Hematopoietic multipotent progenitor cell treated with erythropoietin and hydrocortisone succinate and interleukin-3 and kit ligand, for 6 days (in vitro differentiated cells): ENCODE measurements at places on chromosomes 7 and 10.

DNA sequence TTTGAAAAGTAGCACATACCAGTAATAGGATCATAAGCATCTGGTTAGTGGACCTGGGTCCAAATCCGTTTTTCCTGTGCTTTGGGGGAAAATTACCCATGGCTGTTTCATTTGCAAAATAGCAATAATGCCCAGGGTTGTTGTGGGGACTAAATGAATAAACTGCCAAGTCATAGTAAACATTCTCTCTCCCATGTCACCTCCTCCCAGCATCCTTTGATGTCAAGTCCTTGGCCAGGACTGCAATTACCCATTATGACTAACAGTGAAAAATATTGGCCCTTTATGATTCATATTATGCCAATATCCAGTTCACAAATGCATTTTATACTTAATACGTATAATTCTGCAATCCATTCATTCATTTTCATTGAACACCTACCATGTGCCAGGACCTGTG, 23.0 kb downstream of the TOMM7 start:
- DNase-seq, result no peak

- DNase-seq, result peak; percentile 85
These were observed 23.6 kb downstream of the ZMIZ1 start for GRCh38 chr10:79092292-79092896.

- no peak for DNase-seq
These were observed 65.3 kb downstream of the TFEC start for GRCh38 chr7:115965236-115965635.

DNA sequence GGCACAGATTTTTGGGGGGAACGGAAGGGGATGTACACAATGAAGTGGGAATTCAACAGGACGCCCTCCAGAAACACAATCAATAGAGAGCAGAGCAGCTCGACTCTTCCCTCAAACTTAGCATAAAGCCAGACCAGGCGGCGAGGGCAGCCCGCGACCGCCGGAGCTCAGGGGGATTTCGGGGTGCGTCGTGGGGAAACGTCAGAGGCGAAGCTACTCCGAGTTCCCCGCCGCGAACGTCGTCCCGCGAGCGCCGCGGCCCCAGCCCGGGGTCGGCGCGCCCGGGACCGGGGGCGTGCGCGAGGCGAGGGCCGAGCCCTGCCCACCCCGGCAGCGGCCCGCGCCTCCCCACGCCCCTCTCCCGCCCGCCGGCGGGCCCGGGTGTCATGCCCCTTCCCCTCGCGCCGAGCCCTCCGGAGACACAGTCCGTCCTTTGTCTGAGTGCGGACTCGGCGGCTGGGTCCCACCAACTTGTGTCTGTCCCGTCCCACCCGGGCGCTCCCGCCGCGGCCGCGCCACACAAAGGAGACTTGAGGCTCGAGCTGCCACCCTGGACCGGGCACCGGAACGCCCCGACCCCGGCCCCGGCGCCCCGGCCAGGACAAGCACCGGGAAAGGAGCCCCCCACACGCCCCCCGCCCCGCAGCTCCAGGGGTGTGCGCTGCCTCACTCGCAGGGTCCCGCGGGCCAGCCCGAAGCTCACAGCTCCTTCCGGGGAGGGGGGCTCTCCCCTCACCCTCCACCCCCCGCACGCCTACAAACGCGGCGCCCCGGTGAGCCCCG, 634 bp downstream of the EZH2 start:
- DNase-seq, result peak; percentile 45

DNA sequence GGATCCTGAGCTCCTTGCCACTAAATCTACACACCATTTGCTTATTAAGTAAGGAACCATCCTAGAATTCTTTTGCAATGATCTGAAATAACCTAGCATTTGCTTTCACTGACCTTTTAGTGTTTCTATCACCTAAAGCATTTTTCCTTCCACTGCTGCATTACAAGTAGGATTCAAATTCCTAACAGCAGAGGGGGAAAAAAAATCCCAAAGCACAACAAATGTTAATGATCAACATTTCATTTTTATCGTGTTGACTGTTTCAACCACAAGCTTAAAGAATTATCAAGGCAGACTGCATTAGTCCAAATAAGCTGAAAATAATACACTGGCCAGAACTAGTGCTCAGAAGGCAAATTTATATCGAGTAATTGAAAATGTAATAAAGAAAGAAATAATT, 174.7 kb upstream of the TCF7L2 start:
- DNase-seq, result no peak

- DNase-seq, result no peak
These were observed 8.6 kb downstream of the KIFBP start for GRCh38 chr10:68997211-68997610.

GRCh38 chr10:29555091-29555745, 79.6 kb downstream of the SVIL start:
- DNase-seq, result peak; percentile 11

DNA sequence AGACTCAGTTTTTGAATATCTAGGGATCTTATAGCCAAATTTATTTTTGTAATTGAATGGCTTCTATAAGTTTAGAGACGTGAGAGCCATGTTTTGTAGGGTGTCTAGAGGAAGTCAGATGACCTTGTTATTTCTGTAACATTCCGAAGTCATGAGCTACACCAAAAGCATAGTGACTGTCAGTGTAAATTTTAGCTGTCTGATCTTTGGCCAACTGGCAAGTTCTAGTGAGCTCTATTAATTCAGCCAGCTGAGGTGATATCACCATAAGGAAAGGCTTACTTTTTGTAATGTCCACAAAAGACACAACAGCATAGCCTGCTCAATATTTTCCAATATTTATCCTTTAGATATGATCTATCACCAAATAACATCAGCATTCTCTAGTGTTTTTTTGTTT, 9.9 kb upstream of the NT5C3A start:
- no peak for DNase-seq

DNA sequence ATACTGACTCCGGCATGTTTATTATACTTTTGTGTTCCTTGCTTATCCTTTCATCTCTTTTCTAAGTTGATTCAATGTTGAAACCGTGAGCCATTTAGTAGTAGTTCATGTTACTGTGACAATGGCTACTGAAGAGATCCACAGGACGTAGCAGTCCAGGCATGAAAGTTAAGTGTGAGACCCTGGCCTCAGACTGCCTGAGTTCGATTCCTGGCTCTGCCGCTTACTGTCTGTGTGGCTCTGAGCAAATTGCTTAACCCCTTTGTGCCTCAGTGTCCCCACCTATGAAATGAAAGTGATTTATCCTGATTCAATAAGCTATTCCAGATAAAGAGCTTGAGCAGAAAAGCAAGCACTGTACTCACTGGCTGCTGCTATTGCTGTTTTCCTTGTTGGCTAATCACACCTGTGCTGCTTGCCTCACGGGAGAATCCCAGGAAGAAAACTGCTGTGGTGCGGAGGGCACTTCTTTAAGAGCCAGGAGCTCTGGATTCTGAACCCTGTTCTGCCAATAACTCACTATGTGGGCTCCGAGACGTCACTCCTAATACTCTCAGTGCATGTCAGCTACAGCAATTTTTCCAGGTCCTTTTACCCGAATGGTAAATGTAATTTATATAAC, 38.4 kb downstream of the PNLIPRP2 start:
- DNase-seq, result no peak
